ENCODE measurements at places on chromosomes 2 and 18. TPM values are rescaled to one million over a fixed set of nuclear protein-coding genes. Genes with fewer than 3 reads are reported as not detected.

Gene ANKRD36C
- total RNA-seq: 114 TPM

Gene NDUFS1
- 74.9 TPM for total RNA-seq

Gene IHH
- total RNA-seq: 2.2 TPM

Gene APLF
- 11.8 TPM for total RNA-seq

- no peaks in the 10 kb centered on the region for H3K36me3 ChIP-seq
- no peak overlapping the region for H3K4me3 ChIP-seq
- no peaks in the 10 kb centered on the region for H3K4me1 ChIP-seq
Observed at GRCh38 chr18:27558388-27559155, 373.5 kb upstream of the CHST9 start.

DNA sequence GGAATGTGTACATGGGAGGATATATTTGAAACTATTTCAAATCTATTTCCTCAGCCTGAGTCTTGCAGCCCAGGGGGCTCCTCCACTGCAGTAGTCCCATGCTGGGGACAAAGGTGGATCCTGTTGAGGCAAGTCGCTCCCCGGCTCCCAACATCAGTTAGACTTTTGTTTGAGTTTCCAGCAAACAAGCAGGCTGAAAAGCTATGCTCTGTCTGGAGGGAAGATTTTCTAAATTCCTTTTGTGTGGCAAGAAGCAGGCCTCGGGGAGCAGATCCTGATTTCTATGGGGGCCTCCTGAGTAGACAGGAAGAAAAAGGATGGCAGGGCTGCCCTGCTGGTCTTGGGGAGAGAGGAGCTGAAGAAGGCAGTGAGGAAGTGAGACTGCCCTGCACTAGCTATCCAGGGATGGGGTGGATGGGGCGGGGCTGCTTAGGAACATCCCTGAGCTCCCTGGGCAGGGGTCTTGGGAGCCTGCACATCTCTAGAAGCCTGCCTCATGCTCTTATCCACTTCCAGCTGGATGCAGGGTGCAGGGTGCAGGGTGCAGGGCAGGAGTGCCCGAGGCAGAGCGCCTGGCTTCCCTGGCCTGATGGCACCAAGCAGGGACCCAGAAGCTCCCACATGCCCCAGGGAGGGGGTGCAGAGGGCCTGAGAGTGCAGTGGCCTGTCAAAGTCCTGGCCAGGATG lies 6.0 kb upstream of the CIB4 start:
- no peak for DNase-seq
- no peaks in the 10 kb centered on the region for H3K36me3 ChIP-seq
- H3K4me3 ChIP-seq: no peak overlapping the region
- H3K4me1 ChIP-seq: peaks cover 4% of the 10 kb centered on the region
- no peaks in the 10 kb centered on the region for H3K27me3 ChIP-seq

DNA sequence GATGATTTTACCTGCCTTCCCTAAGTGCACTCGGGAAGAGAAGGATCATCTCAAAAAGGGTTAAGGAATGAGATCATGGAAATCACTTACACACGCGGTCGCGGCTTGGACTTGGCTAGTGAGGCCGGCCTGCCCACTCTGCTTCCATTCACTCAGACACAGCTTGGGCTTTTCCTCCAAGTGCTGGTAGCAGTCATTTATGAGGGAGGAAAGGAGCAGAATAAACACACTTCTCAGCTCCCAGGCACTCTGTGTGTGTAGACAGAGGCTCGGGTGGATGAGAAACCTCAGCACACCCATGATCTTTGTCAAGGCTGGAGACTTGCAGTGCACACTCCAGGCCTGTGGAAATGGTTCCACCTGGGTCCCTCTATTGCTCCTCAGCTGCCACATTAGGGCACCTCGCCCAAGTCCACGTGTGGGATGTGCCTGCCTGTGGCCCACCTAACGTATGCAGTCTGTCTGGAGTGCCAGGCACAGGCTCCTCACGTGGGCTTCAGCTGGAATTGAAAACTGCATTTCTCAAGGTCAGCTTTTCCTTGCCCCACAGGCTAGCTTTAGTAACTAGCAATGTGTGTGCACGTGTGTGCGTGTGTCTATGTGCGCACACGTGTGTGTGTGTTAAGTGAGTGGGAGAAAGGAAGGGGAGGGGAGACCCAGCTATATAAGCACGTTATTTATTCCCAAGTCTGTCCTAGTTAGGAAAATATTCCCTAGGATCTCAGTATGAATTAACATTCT lies 288.4 kb downstream of the SOX11 start:
- H3K27ac ChIP-seq: no peak overlapping the region
- H3K4me1 ChIP-seq: peaks cover 23% of the 10 kb centered on the region
- no peak overlapping the region for H3K4me3 ChIP-seq
- H3K27me3 ChIP-seq: no peaks in the 10 kb centered on the region
- peak; percentile 45 for DNase-seq
- no peaks in the 10 kb centered on the region for H3K36me3 ChIP-seq

GRCh38 chr2:39568561-39569006 lies 97.1 kb upstream of the TMEM178A start:
- peaks cover 26% of the 10 kb centered on the region for H3K4me1 ChIP-seq
- no peak overlapping the region for H3K4me3 ChIP-seq
- no peaks in the 10 kb centered on the region for H3K36me3 ChIP-seq

- no peaks in the 10 kb centered on the region for H3K36me3 ChIP-seq
- no peak overlapping the region for H3K4me3 ChIP-seq
- H3K4me1 ChIP-seq: no peaks in the 10 kb centered on the region
Observed at GRCh38 chr2:10757814-10758286, 36.4 kb downstream of the ATP6V1C2 start.

DNA sequence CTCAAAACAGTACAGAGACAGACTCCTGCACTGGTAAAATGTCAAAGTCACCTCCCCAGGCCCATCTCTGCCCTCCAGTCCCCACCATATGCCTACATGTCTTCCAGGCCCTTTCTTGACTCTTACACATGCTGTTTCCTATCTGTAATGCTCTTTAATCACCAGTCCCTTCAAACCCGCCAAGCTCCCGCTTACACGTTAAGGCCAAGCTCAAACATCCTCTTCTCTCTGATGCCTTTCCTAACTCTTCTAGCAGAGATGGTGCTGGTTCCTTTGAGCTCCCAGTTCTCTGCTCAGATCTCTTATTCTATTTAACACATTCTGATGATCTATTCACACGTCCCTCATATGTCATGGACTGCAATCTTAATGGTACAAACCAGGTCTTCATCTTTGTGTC lies 5.0 kb downstream of the EVA1A start:
- H3K4me1 ChIP-seq: peaks cover 2% of the 10 kb centered on the region
- DNase-seq: no peak
- no peak overlapping the region for H3K27ac ChIP-seq
- no peaks in the 10 kb centered on the region for H3K36me3 ChIP-seq
- no peak overlapping the region for H3K4me3 ChIP-seq

All from lung (tissue), 17 donors.